ENCODE measurements at places on chromosomes 4 and X. TPM values are rescaled to one million over a fixed set of nuclear protein-coding genes. Genes with fewer than 3 reads are reported as not detected.

HAND2 gene
- not detected for total RNA-seq

LONRF3 gene
- 1.6 TPM for total RNA-seq

SMS gene
- 67.4 TPM for total RNA-seq

GJB1 gene
- 0.26 TPM for total RNA-seq

TLR1 gene
- total RNA-seq = 14.9 TPM

ARHGEF6 gene
- total RNA-seq = 87.1 TPM

SOD3 gene
- not detected for total RNA-seq

PPP1R2C gene
- total RNA-seq = not detected

EGFL6 gene
- total RNA-seq = 18.1 TPM

GASK1B gene
- total RNA-seq = 0.60 TPM

FAM200B gene
- 19.5 TPM for total RNA-seq

COL4A6 gene
- not detected for total RNA-seq

IRAK1 gene
- total RNA-seq = 127 TPM

FGFR3 gene
- total RNA-seq = 0.14 TPM

XK gene
- total RNA-seq = 0.08 TPM

ADGRG2 gene
- not detected for total RNA-seq

RNF212 gene
- total RNA-seq = 8.1 TPM

TMSB15C gene
- total RNA-seq = 5.1 TPM

P2RY8 gene
- 87.6 TPM for total RNA-seq

MCF2 gene
- total RNA-seq = 0.99 TPM

SLC49A3 gene
- 2.1 TPM for total RNA-seq

Measured in activated naive CD8-positive, alpha-beta T cell treated with anti-CD3 and anti-CD28 coated beads, Interleukin-2, amount 10 ng/mL, durations not matched to agents 7 days and 5 days (primary cell).